BE2C (cell line): ENCODE measurements at places on chromosomes 4 and X.

GRCh38 chr4:110625576-110626257 is 2.8 kb upstream of the PITX2 start:
- DNase-seq, result no peak

- DNase-seq, result peak; percentile 33
Measured at GRCh38 chrX:9349572-9350494, 115.0 kb upstream of the TBL1X start.

DNA sequence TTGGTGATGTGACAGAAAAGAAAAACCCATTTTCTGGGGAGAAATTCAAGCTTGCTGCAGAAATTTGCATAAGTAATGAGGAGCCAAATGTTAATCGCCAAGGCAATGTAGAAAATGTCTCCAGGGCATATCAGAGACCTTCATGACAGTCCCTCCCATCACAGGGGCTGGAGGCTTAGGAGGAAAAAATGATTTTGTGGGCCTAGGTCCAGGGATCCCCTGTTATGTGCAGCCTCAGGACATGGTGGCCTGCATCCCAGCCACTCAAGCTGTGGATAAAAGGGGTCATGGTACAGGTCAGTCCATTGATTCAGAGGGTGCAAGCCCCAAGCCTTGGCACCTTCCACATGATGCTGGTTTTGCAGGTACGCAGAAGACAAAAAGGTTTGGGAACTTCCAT is 90.7 kb downstream of the TGIF2LX start:
- no peak for DNase-seq

DNA sequence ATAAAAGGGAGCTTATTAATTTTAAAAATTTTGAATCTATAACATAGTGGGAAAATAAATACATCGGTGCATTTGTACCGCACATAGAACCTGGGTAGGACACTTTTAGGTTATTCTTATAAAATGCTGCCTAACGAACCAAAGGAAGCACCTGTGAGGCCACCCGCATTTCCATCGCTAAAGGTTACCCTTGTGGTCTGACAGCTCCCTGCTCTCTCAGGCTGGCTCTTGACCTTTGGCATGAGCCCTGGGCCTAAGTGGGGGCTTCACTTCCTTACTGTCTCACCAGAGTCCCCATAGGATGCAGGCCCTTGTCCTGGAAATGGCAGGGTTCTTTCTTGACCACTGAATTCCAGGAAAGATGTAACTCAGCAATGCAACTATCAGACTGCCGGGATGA is 46.0 kb downstream of the HADH start:
- DNase-seq, result no peak

- no peak for DNase-seq
Measured at GRCh38 chrX:78661836-78662235, 2.7 kb upstream of the RTL3 start.
